ENCODE measurements at places on chromosomes 16 and 17. TPM values are rescaled to one million over a fixed set of nuclear protein-coding genes. Genes with fewer than 3 reads are reported as not detected.

GRCh38 chr17:48322060-48322459 lies 108.0 kb downstream of the SKAP1 start:
- DNase-seq: peak; percentile 18

- no peak for DNase-seq
Measured at GRCh38 chr17:58532555-58532951, 18.1 kb upstream of the MTMR4 start.

DNA sequence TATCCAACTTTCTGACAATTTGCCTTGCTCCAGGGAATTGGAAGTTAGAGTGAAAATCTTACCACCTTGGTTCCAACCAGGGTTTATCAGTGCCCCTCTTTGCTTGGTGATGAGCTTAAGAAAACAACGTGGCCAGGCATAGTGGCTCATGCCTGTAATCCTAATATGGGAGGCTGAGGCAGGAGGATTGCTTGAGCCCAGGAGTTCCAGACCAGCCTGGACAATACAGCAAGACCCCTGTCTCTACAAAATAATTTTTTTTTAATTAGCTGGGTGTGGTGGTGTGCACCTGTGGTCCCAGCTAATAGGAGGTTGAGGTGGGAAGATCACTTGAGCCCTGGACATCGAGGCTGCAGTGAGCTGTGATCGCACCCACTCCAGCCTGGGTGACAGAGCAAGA lies 21.4 kb downstream of the SLC7A6 start:
- DNase-seq: no peak

DNA sequence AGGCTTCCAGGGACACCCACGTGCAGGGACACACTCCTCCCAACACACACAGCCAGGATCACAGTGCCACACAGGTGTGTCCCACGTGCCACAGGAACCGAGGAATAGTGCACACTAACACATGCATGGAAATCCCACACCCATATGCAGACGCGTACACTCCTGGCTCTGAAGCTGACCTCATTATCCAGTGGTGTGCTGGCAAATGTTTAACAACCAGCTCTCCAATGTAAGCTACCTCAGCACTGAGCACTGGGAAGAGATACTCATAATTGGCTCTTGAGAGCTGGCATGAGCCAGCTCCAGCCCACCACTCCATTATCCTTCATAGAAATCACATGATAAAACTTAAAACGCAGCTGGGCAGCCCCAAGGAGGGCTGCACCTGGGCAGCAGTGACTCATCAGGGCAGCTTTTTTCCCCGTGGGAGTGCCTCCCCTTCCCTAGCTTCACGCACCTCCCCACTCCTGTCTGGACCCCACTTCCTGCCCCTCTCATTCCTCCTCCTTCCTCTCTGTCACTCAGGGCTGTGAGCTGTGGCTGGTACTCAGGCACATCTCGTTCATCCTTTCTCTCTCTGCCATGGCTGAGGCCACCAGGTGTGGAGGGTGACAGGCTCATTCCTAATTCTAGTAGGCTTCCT lies 14.9 kb upstream of the TBX21 start:
- DNase-seq: no peak

DNA sequence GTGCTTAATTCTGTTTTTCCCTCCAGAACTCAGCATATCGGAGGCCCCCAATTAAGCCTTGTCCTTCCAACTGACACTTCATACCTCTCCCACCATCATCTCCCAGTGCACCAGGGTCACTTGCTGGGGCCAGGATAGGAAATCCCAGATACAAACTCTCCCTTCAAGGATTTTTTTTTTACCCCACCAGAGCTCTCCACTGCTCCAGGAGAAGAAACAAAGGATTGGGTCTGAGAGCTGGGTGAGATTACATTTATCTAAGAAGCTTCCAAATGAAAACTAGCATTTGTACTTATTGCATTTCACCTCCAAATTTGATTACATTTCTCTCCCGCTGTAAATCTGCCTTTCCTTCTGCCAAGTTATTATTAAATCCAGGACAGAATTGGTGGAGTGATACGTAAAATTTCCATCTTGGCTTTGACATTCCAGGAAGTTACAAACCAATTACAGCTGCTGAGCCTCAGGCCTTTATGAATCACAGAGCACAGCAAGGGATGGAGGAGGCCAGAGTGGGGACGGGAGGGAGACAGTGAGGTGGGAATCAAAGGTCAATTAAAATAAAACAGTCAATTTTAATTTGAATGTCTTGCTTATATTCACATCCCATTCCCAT lies 123.5 kb downstream of the USP31 start:
- peak; percentile 25 for DNase-seq

DNA sequence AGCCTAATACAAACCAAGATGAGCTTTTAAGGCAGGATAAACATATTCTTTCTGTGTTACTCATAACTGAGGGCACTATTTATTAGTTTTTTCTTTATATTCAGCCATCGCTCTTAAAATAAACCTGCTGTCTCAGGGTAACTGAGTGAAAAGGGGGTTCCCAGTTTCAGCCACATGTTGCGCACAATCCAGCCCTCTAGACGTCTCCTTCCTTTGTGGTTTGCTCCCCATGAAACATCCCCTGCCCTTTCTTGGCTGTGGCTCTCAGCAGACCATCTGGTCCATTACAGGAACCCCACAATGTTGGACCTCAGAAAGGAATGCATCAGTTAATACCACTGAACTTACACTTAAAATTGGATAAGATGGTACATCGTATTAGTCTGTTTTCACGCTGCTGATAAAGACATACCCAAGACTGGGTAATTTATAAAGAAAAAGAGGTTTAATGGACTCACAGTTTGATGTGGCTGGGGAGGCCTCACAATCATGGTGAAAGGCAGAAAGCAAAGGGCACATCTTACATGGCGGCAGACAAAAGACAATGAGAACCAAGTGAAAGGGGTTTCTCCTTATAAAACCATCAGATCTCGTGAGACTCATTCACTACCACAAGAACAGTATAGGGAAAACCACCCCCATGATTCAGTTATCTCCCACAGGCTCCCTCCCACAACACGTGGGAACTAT lies 12.6 kb upstream of the IL21R start:
- no peak for DNase-seq

DNA sequence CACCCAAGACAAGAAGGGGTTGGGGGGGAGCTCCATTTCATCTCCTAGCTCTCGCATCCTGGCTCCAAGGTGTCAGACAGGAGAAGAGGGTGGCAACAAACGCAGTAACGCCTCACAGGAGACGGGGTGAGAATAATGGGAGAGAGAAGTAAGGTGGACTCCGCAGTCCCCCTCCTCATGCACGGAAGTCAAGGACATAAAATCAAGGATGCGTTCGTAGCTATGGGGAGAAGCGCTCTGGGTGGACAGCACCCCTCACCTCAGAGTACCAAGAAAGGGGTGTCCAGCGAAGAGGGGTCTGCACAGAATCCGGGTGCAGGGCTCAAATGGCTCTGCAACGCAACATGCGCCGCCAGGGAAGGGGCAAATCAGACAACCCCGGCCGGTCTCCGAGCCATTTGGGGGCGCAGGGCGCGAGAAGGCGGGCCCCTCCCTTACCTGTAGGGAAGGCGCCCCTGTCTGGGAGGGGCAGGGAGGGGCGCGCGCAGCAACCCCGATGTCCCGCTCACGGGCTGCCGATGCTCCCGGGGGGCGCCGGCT lies 555 bp downstream of the HDAC5 start:
- DNase-seq: no peak

- peak; percentile 90 for DNase-seq
Measured at GRCh38 chr16:55508941-55509931, at the start of gene LPCAT2. TSS of gene LPCAT2 (plus strand) at chr16:55509072. CDS start at chr16:55509182, 110 bp downstream.

GRCh38 chr16:1144476-1145382 lies 8.2 kb upstream of the CACNA1H start:
- DNase-seq: no peak

DNA sequence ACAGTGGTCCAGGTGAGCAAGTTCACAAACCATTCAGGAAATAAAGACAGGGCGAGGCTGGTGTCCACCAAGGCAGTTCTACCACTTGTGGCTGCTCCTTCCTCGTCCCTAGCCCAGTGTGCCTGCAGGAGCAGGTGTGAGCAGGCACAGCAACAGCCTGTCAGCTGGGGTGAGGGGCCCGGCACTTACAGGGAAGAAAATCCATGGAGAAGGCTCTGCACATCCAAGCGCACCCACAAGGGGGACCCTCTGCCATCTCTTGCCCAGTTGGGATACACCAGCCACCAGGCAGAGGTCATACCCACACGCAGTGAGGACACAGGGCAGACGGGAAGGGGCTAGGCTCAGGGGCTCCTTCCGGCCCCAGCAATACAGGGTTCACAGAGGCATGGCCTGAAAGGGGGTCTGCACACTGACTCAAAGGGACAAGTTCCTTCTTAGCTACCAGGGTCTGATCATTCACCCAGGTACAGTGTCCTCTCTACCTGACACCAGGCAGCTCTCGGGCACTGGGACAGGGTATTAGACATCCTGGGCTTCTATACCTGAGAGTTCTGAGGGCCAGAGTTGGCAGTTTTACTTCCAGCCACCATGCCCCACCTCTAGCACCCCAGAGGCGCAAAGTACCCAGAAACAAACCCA lies 27.0 kb downstream of the CDIP1 start:
- DNase-seq: peak; percentile 33

- DNase-seq: no peak
Measured at GRCh38 chr16:19687279-19687678, 30.7 kb downstream of the KNOP1 start.

DNA sequence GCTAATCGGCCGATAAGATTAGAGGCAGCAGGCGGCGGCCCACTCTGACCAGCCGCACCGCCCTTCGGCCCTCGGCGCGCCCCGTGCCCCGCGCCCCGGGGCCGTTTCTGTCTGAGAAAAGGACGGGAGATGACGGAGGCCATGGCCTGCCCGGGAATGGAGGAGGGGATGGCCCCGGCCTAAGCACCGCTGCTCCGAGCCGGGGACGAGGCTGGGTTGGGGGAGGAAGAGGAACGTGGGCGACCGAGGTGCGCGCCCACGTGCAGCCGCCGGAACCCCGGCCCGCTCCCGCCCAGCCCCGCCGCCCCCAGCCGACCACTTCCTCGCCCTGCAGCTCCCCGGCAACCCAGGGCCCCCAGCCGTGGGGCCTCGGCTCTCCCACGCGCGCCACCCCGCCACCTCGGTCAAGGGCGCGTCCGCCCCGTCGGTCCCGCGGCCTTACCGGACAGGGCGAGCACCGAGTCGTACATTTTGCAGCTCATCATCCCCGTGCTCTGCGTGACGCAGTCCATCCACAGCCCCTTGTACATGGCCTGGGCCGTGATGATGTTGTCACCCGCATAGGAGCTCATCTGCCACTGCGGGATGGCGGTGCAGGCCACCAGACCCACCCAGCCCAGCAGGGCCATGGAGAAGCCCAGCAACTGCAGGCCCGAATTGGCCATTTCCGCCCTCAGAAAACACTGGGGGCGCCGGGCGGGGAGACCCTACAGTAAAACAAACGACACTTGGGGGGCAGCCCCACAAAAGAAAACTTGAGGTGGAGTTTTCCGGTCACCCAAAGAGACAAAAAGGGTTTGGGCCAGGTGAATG lies 693 bp downstream of the CLDN7 start:
- no peak for DNase-seq

DNA sequence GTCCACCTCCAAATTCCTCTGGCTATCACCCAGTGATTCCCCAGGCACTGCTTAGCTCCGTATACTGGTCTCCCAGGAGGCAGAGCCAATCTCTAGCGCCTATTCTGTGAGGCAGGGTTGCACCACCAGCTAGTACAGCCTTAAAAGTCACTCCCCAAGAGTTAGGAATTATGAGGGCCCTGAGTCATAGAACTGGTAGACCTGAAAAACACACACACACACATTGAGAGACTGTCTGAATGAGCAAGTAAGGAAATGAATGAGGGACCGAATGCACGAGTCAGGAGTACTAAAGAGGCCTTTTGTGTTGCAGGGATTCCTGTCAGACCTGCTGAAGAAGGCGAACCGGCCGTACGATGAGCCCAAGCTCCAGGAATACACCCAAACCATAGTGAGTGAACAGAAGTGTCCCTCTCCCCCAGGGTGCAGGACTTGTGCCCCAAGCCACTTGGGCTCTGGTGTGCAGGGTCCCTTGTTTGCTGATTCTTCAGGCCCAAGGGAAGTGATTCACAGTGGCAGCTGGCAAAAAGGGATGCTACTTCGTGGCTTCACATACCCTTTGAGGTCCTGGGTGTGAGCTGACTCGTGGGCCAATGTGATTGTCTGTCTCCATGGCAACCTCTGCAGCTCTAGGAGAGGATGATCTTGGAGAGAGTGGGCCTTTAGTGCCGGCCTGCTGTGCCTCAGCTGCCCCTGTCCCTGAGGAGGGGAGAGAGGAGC lies 24.7 kb downstream of the CALB2 start:
- no peak for DNase-seq

- peak; percentile 74 for DNase-seq
Measured at GRCh38 chr17:31919802-31920525, 16.8 kb upstream of the SUZ12 start.

TEX19 gene
- not detected for total RNA-seq

NDUFAF8 gene
- total RNA-seq: 66.6 TPM

RANGRF gene
- total RNA-seq: 11.0 TPM

ATF7IP2 gene
- 1.1 TPM for total RNA-seq

KRTAP1-5 gene
- not detected for total RNA-seq

AIPL1 gene
- not detected for total RNA-seq

TMC5 gene
- under 0.01 TPM for total RNA-seq

CCL7 gene
- not detected for total RNA-seq

ACOX1 gene
- total RNA-seq: 61.5 TPM

MYH2 gene
- total RNA-seq: not detected

VAT1L gene
- total RNA-seq: 4.6 TPM

CCDC40 gene
- total RNA-seq: 5.2 TPM

Measured in fibroblast of the aortic adventitia (primary cell).